Astrocyte (in vitro differentiated cells and primary cell): ENCODE measurements at places on chromosomes 6 and 20.

DNA sequence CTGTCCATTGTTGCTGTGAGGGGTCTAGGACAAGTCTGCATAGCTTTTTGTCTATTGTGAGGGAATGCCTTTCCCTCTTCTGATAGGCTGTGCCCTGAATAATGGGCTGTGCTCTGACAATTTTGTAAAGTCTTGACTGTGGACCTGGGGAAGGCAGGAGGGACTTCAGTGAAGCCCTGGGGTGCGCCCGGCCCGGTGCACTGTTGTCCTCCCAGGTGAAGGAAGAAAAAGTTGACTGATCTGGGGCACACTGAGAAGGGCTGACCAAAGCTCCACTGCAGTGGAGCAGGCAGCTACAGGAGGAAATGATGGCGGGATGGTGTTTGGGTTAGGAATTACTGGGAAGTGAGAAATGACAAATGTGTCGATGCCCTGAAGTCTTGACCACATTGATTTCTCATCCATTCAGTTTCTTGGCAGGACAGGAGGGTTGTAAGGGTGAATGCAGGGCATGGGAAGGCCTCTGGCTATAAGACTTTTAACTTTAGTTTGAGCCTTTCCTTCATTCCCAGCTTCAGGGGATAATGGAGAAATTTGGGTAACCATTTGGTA is 224.0 kb upstream of the CST7 start:
- no peak for DNase-seq

- no peak for DNase-seq
Observed at GRCh38 chr6:109239651-109240321, 142.5 kb downstream of the CD164 start.

DNA sequence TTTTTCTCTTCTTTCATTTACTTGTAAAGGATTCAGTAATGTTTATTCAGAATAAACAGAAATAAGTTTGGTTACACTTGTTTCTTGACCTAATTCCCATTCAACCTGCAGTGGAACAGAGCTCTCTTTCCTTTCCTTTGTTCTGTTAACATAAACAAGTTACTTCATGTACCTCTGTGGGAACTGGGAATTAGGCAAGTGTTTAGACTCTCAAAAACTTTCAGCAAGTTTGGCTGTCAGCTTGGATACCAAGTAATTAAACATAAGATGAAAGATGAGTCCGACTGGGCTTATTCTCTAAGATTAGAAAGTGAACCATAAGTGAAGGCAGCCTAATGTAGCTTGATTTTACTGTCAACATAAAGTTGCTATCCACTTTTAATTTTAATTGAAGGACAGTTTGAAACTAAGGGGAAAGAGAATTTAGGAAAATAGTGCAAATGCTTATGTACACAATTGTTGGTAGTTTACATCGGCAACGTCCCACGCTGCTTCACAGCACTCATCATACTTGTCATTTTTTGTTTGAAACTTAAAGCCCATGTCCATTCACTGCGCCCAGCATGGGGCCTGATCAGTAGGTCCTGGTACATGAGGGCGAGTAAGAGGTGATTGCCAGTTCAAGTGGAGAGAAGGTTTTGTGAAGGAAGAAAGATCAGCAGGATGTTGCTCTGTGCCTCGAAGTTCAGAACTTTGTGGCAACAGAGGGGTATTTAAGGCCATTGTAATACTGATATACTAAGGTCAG is 113.0 kb downstream of the PLEKHG1 start:
- peak; percentile 23 for DNase-seq

GRCh38 chr6:30263734-30264133 is 50.5 kb upstream of the TRIM26 start:
- DNase-seq = peak; percentile 56

DNA sequence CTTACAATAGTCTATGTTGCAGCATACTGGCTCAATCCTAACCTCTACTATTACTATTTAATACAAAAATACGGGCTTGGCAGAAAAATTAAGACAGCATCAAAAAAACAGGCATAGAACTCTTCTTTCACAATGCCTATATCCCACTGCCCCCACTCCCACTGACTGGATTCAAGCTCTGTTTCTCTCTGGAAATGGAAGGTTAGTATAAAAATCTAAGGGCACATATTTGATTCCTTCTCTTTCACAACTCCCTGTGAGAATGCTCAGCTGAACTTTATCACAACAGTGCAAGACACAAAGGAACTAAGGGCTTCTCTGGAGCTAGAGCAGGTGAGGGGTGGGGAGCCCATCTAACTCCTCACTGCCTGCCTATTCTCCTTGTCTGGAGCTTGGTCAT is 258.4 kb upstream of the FAM83B start:
- DNase-seq = no peak

DNA sequence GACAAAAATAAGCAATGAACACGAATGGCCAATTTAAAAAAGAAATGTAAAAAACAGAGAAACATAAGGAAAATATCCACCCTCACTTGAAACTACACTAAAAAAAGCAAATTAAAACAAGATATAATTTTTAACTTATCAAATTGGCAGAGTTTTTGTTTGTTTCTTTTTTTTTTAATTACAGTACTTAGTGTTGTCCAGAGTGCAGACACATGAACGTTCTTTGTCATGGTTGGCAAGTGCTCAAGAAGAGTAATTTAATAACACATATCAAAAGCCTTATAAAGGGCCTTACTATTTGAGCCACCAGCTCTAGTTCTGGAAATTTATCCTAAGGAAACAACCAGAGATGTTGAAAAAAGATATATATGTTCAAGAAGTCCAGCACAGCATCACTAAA is 142.3 kb downstream of the ATXN1 start:
- DNase-seq = no peak

- no peak for DNase-seq
Observed at GRCh38 chr20:61896058-61896961, 169.4 kb downstream of the TAF4 start.

DNA sequence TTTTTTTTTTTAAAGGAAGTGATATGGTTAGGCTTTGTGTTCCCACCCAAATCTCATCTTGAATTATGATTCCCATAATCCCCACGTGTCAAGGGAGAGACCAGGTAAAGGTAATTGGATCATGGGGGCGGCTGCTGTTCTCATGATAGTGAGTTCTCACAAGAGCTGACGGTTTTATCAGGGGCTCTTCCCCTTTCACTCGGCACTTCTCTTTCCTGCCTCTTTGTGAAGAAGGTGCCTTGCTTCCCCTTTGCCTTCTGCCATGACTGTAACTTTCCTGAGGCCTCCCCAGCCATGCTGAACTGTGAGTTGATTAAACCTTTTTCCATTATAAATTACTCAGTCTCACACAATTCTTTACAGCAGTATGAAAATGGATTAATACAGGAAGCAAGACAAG is 64.3 kb downstream of the ZFP64 start:
- no peak for DNase-seq

DNA sequence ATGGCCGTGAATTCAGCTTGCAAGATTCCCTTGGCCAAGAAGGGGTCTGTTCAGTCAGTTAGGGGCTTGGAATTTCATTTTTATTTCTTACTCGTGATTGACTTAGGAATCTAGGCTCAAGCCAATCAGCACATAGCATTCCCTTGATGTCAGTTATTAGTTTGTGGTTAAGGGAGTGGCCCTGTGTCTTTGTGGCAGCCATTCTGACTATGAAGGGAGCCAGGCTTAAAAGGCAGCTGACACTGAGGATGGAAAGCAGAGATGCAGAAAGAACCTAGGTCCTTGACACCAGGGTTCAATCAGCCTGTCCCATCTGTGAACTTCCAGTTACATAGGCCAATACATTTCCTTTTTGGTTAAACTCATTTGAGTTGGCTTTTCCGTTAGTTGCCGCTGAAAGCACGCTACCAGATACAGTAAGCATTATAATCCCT is 48.1 kb downstream of the MCUR1 start:
- DNase-seq = peak; percentile 68

- no peak for DNase-seq
Observed at GRCh38 chr6:133227344-133227743, 13.8 kb upstream of the EYA4 start.

DNA sequence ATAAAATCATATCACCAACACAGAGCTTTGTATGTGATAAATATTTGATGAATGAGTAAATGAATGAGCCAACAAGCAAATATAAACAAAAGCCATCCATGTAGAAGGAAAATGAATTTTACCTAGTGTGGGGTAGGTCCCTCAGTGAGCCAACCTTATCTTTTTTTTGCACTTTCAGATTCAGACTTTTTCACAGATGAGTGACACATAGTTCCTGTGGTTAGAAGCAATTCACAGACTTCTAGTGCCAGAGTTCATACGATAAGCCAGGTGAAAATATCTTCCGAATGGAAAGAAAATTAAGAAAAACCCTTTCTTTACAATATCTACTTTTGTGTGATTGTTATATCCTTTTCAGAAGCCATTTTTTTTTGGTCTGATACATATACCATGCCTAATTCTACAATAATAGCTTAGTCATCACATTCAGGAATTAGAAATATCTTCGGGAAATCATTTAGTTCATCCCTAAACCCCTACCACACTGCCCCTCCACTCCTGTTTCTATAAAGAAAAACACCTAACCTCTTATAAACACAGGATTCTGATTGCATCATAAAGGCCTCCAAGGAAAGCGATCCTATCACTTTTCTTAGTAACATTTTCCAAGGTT is 82.7 kb upstream of the CNR1 start:
- no peak for DNase-seq

- DNase-seq = no peak
Observed at GRCh38 chr6:35673755-35674154, 15.0 kb downstream of the FKBP5 start.

GRCh38 chr20:51931371-51931781 is 129.1 kb upstream of the SALL4 start:
- DNase-seq = no peak

DNA sequence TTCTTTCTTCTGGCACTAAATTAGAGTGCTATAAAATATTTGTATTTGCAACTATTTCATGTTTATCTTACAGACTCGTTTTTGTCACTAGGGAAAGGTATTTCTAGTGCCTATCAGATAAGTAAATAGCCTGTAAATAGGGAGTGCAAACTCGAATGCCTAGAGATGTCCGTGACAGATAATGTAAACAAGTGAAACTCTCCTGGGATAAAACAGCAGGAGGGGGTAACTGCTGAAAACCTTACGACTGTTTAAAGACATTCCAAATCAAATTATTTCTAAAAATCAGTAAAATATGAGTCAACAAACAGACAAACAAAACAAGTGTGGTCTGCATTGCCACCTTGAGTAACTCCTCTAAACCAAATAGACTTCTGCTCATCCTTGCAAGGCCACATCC is 932.1 kb downstream of the EYS start:
- DNase-seq = no peak

GRCh38 chr6:22886650-22887581 is 317.6 kb downstream of the HDGFL1 start:
- peak; percentile 96 for DNase-seq

- DNase-seq = no peak
Observed at GRCh38 chr6:130364224-130364780, 1.5 kb upstream of the TMEM200A start.

DNA sequence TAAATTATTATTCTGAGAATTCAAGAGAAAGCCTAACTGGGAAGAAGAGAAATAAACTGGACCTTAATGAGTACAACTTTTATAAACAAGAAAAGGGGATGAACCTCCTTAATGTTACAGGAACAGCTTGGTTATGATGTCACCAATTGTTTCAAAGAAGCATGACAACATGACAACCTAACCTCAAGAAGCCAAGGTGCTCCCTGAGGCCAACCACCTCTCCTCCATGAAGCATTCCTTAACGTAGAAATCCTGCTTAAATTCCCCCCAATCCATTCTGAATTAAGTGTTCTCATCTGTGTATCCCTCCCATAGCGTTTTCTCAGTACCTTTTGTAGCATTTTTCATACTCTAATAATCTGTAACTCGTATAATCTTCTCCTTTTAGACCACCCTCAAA is 1.7 kb downstream of the HBS1L start:
- DNase-seq = no peak

DNA sequence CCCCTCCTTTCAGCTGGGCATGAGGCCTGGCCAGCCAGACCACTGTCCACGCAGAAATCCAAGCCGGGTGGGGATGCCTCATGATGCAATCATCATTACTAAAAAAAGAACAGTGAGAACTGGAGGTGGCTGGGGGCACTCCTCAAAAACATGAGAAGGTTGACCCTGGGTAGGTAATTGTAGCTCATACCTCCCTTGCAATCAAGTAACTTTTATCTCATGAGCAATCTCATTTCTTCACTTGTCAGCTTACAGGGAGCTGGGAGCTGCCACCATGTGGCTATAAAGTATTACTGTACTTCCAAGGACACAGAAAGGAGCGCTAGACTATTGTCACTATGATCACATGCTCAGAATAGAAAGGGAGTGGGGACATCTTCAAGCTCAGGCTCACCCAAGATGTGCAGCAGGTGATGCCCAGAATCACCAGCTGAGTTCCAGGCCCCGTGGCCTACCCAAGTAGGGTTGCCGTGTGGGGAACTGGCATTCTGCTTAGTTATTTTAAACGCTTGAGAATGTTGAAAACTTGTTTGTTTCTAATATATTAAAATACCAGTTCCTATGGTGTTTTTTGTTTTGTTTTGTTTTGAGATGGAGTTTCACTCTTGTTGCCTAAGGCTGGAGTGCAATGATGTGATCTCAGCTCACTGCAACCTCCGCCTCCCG is 3.0 kb upstream of the CDH26 start:
- no peak for DNase-seq

DNA sequence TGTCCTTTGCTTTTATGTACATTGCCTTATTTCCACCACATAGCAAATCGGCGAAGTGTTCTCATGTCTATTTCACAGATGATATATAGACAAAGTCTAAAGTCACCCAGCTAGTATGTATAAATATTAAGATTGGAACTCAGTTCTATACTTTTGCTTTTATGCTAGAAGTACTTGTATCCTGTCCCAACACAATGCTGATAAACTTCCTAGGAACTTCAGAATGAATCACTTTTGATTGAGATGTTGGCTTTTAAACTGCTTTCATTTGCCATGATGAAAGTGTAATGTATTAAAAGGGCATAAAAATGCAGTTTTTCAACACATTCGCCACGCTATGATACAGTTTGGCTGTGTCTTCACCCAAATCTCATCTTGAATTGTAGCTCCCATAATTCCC is 50.8 kb downstream of the GCLC start:
- DNase-seq = peak; percentile 36

- DNase-seq = peak; percentile 81
Observed at GRCh38 chr6:83199863-83200225, 6.7 kb downstream of the RWDD2A start.

- DNase-seq = no peak
Observed at GRCh38 chr6:117389227-117390057, 36.3 kb downstream of the ROS1 start.

- peak; percentile 53 for DNase-seq
Observed at GRCh38 chr6:38603966-38604365, 35.8 kb downstream of the BTBD9 start.

- no peak for DNase-seq
Observed at GRCh38 chr20:34385464-34385863, 22.4 kb downstream of the ITCH start.

GRCh38 chr6:139584599-139584998 is 210.2 kb upstream of the CITED2 start:
- no peak for DNase-seq
